ENCODE measurements at places on chromosomes 6 and 20.

DNA sequence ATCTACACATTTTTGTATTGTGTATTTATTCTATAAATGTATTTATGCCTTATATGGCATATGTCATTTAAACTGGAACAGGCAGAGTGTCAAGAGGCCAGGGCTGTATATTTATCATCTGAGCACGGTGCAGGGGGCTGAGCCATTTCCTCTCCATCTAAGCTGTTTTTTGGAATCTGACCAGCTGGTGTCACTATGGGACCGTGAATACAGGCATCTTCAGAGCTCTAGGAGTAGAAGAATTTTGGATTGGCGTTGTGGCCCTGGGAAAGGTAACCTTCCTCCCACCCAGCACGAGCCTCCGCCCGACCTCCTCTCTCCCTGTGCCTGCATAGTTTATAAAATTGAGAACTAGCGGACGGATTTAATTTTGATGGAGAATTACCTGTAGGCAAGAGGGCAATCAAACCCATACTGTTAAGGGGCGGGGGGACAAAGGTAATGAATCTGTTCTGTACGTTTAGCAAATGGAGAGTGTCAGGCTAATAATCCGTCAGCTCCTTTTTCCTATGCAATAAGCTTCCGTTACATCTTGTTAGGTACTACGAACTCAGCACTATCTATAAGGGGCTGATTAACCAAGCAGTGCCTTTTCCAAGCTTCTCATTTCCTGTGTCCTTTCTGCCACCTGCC is 29.0 kb upstream of the EEF1E1 start:
- DNase-seq = no peak

DNA sequence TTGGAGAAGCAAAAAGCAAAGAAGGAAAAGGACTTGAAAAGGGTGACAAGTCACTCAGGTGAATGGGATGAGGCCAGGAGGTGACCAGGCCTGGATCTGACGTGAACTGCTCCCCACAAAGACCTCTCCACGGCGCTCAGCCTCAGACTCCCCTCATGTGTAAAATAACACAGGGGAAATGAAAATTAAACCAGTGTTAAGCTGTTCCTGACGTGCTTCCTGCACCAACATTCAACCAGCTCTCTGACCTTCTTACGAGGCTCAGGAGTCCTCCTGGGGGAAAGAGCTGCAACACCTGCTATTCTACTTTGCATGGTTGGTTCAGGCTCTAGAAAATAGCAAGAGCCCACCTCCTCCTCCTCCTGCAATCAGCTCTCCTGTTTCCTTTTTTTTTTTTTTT is 256.7 kb downstream of the ATXN1 start:
- no peak for DNase-seq

DNA sequence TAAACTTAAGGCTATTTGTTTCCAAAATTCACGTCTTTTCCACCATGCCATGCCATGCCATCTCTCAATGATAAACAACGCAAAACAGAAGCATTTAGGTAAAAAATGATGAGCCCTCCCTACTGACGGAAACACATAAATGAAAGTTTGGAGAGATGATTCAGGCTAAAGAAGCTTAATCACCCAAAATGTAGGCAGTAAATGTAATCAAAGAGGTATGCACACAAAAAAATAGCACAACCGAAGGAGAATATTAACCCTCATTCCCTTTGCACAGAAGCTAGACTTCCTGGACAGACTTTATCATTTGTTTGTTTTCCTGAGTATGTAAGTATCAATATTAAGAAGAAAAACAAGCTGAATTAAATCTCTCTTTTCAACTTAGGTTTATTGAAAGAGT is 28.8 kb downstream of the DCDC2 start:
- DNase-seq = no peak

DNA sequence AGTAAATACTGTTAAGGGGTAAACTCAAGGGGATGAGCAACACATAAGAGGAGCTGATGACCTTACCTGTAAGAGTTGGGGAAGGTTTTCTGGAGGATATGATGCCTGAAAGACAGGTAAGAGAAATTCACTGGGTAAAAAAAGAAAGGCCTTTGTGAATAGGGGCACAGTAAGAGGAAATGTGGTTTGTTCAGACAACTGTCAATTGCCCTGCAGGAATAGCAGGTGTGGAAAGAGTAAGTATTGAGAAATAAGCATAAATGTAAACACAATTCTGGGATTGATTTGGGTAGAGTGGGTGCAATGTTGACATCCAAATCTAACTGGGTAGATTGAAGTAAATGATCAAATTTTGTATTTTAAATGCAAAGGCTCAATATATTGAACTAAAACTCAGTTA is 670.0 kb downstream of the DHX35 start:
- DNase-seq = no peak

GRCh38 chr6:136990242-136990578 is 54.6 kb downstream of the IL20RA start:
- DNase-seq = no peak

- DNase-seq = no peak
Observed at GRCh38 chr6:130796313-130796905, 30.8 kb upstream of the SMLR1 start.

- DNase-seq = no peak
Observed at GRCh38 chr6:43593938-43594337, 18.0 kb downstream of the POLH start.

DNA sequence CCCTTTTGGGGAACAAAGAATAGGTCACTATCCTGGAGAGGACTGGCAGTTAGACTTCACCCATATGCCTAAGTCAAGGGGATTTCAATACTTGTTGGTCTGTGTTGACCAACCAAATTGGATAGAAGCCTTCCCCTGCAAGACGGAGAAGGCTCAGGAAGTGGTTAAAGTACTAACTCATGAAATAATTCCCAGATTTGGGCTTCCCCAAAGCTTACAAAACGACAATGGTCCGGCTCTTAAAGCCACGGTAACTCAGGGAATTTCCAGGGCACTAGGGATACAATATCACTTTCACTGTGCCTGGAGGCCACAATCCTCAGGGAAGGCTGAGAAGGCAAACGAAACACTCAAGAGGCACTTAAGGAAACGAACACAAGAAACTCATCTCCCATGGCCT is 223.1 kb downstream of the GMPR start:
- DNase-seq = no peak

- DNase-seq = no peak
Observed at GRCh38 chr6:133512410-133513016, 271.4 kb downstream of the EYA4 start.

DNA sequence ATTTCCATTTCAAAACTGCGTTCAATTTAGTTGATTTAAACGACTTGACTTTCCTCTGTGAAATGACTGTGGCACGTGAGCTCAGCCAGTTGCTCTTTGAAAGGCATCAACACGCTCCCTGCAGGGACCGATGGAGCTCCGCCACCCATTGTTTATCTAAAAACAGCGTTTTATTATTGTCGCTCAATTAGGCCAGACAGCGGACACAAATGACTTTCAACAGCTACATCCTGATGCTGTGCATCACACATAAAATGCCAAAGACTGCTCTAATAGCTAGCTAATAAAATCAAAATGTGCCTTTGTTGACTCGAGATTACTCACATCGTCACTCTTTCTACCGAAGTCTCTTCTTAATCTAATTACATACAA is 332.5 kb downstream of the CD83 start:
- DNase-seq = no peak

DNA sequence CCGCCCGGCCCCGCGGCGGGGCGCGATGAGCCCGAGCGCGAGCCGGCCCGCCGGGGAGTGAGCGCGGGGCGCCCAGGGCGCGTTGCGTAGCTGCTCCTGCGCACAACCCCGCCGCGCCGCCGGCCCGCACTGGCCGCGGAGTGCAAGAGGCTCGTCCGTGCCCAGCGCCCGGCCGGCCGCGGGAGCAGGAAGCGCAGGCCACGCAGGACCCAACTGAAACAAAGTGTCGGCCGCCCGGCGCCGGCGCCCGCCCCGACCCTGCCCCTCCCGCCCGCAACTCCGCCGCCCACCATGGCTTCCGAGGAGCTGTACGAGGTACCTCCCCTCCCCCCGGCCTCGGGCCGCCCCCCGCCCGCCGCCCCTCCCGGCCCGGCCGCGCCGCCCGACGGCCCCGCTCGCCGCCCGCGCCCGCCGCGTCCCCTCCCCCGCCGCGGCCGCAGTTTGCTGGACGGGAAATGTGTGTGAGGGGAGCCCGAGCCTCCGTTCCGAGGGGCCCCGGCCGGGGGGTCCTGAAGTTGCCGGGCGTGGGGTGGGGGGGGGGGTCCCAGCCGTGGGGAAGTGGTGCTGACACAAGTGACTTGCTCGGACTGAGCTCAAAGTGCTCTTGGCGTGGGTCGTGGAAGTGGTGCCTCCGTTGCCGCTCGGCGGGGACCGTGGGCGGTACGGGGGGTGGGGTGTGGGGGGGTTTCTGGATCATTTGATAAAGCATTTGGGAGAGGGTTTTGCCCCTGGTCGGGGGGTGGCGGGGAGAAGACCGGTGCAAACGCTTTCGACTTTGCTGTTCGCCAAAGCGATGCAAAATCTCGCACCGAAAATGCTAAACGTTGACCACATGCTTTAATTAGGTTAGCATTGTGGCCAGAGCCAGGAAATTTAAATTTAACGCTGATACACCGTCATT is 539 bp downstream of the CDYL start:
- DNase-seq = no peak

- DNase-seq = no peak
Observed at GRCh38 chr6:40722553-40723258, 135.5 kb upstream of the LRFN2 start.

DNA sequence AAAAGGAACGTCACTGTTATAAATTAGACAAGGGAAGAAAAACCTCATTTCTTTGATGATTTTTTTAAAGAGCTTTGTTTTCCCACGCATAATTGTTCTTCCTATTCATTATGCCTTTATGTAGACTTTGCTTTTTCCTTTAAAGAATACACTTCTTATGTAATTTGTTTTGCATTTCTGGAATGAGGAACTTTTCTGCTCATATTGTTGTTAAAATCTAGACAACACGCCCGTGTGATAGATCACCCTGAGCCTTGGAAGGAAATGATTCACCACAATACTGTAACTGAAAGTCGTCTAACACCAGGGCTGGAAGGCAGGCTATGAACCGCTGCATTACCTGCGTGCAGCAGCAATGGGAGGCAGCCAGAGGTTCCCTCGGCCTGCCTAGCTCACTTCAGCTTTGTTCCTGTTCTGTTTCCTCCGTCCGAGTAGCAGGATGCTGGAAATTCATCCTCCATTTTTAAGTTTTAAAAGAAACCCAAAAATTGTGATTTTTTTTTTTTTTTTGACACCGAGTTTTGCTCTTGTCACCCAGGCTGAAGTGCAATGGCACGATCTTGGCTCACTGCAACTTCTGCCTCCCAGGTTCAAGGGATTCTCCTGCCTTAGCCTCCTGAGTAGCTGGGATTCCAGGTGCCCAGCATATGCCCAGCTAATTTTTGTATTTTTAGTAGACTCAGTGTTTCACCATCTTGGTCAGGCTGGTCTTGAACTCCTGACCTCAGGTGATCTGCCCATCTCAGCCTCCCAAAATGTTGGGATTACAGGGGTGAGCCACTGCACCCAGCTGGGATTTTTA is 49.6 kb upstream of the ZNF217 start:
- no peak for DNase-seq

All from NCI-H187 treated with DMSO at 0.1 percent for 48 hours (cell line).